ENCODE measurements at places on chromosomes 12 and 14. TPM values are rescaled to one million over a fixed set of nuclear protein-coding genes. Genes with fewer than 3 reads are reported as not detected.
A peak's percentile ranks its signal among the peaks of the same experiment; 100 is the strongest.

DNA sequence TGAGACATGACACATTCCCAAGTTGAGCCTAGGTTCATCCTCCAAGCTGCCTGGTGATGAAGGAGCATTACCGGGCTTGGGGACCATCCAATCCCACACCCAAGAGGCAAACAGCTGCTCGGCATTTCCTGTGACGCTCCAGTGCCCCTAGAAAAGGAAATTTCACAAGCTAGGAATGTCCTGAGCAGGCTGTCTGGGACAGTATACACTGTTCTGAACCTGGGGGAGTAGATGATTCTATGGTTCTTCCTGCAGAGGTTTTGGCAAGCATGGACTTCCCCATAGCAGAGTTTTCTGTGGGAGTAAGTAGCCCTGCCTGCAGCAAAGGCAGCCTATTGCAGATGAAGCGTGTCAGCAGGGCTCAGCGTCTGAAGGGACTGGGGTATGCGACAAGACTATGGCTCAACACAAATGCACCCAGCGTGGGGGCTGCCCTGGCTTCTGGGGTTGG is 47.4 kb upstream of the SRSF5 start:
- DNase-seq, result no peak

Gene CLEC2A
- total RNA-seq, result not detected

Gene MGAT4C
- not detected for total RNA-seq

GRCh38 chr14:104268295-104268694 is 129.9 kb downstream of the KIF26A start:
- DNase-seq, result no peak

Gene CRADD
- 7.8 TPM for total RNA-seq

Gene BDKRB2
- total RNA-seq, result not detected

Gene CYP46A1
- total RNA-seq, result 0.05 TPM

GRCh38 chr14:101914083-101914482 is 50.3 kb upstream of the DYNC1H1 start:
- no peak for DNase-seq

- no peak for DNase-seq
Observed at GRCh38 chr14:24673059-24673458, 39.1 kb upstream of the GZMB start.

DNA sequence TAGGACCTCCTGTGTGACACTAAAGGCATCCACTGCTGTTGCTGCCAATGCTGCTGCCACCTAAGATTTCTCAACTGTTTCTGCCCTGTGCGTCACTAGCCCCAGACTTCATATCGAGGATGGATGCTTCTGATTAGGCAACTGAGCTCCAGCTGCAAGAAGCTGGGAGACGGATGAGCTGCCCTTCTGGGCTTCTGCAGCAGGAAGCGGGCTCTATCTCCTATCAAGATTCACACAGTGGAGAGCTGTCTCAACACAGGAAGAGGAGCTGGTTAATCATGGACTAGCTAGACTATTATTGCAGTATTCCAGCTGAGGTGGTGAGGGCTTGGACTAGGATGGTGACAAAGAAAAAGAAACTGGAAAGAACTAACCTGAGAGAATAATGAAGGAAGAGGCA is 59.2 kb upstream of the PELI2 start:
- no peak for DNase-seq

GRCh38 chr12:65696227-65696626 is 128.1 kb upstream of the HMGA2 start:
- DNase-seq, result no peak

DNA sequence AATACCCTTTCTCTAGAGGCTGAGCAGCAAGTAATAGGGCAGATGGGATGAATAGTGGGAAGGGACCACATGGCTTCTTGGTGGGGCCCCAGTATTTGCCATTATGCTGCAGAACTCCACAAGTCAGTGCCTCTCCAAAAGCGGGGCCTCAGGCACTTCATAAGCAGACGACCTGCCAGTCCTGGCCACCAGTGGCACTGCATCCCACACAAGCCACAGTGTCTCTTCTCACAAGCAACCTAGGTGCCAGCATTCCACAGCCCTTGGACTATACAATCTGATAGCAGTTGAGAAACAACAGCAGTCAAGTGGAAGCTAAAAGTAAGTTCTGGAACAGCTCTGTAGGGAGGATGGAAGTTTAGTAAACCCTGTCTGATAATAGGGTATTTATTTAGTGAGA is 4.2 kb upstream of the SLC8A3 start:
- peak; percentile 12 for DNase-seq

DNA sequence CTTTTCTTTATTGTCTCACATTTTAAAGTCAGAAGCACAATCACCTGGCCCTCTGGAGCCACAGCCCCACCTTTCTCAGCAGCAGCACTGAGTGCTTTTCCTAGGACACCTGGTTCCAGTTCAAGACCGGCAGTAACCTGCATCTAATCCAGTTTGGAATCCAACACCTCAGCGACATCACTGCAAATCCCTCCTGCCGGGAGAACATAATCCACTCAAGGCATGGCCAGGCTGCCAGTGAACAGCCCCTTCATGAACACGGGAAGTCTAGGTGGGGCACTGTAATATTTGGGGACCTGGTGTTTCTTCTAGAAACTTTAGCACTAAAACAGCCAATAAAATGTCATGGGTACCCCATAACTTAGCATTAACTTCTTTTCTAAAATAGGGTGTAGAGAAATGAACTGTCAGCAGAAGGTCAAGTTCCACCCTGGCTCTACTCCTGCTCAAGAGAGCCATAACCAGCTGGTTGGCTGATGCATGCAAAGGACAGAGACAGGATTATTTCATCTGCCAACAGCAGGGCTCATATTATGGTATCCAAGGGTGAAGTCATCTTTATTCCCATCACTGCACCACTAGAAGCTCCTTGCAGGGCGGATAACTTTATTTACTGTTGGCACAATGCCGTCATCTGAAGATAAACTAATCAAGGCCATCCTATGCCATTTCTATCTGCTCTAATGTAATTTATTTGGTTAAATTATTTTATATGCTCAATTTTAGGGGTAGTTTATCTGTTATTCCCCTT is 76.7 kb downstream of the TTC7B start:
- no peak for DNase-seq

GRCh38 chr14:25537846-25538455 is 488.0 kb upstream of the STXBP6 start:
- peak; percentile 46 for DNase-seq

Gene ZNF641
- 5.6 TPM for total RNA-seq

Gene CSAD
- total RNA-seq, result 20.0 TPM
